ENCODE measurements at places on chromosomes 7 and 10.

- DNase-seq = no peak
Measured at GRCh38 chr10:48529331-48529730, 75.5 kb downstream of the ARHGAP22 start.

- DNase-seq = no peak
Measured at GRCh38 chr10:74451127-74451829, 300.3 kb downstream of the ADK start.

DNA sequence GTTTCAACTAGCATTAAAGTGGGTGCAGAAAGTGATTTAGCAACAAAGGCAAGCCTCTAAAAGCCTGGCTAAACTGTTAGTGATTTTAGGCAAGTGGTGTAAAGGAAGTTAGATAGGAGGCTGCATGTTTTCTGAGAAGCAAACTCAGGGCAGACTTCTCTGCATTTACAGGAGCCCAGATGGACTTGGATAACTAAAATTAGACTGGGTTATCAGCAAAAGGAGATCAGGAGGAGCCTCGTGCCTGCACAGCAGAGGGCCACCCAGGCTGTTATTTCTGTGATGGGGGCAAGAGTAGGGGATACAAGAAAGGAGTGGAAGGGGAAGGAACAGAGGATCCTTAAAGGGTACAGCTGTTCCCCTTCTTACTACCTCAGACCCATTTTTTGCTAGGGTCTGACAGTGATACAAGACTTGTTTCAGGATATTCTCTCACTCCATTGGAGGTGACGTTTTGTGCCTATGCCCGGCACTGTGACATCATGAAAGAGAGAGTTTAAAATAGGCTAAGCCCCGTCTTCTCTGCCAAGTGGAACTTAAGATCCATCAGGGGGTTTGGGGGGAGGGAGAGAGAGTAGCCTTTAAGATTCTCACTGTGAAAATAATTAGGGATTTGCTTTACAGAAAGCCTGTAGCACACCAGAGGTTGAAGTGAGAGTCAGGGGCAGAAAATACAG, 49.6 kb upstream of the PDCD4 start:
- no peak for DNase-seq

DNA sequence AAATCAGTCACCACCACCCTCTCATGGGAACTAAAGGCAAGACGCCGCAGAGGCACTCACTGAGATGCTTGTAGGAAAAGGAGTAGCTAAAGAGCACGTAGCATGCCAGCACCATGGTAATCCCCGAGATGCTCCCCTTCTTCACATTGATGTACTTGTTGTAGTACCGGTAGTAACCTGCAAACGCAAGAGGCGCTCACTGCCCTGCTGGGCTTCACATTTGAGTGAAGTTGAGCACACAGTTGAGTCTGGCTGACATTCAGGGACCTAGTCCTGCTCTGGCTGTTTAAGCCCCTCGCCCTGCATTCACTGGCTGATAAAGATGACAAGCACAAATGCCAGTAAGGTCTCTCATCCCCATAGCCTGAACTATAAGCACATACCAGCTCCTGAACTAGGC, 6.9 kb downstream of the ATP5MF start:
- DNase-seq = no peak

DNA sequence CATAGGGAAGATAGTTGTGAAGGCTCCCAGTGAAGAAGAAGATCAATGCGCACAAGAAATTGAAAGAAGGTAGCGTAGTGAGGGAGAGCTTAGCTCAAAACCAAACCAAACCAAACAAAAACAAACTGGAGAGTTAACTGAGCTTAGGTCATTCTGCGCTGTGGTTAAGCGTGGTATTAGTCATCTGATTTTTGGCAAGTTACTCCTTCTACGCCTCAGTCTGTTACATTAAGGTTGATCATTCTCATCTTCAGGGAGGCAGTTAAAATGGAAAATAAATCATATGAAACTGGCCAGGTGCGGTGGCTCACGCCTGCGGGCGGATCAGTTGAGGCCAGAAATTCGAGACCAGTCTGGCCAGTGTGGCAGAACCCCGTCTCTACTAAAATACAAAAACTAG, 259.7 kb downstream of the EXOC4 start:
- DNase-seq = no peak

- DNase-seq = no peak
Measured at GRCh38 chr10:50528206-50528605, 95.5 kb downstream of the SGMS1 start.

DNA sequence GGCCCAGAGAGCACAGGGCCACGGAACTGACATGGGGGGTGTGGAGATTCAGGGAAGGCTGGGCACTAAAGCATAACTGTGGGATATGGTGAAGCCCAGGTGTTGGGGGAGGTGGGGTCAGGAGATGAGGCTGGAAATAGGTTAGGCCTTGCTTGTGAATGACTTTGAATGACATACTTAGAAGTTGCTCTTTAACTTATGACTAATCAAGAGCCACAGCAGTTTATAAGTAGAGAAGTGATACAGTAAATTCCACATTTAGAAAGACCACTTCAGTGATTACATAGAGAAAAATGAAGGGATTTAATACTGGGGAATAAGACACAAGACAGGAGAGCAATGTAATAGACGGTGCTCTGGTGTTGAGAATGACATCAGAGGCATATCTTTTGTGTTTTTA, 120.8 kb upstream of the SEC61G start:
- no peak for DNase-seq

DNA sequence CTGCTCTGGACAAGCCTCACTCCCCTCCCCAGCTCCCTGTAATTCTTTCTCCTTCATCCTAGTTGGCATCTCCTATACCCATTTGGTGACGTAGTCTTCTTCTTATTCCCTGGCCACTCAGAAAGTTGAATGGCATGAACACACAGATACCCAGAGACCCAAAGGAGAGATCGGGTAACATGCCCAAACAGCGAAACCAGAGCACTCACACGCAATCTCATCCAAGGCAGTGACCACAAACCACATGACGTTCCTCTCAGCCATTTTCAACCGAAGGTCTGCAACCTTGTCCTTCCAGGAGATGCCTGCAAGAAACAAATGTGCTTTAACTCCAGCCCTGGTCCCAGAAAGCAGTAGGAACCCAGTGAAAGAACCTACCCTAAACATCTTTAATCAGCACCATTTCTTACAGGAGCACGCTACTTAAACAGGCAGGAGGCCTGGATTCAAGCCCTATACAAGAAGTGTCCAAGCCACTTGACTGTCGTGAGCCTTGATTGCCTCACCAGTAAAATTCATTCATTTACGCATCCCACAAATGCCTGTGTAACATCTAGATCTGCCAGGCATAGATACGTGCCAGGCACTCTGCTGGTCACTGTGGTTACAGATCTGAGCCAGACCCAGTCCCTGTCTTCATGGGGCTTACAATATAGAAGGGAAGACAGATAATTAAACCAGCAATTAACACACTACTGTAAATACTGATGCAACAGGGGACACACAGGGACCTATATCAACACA, 37.1 kb downstream of the XPNPEP1 start:
- DNase-seq = no peak

DNA sequence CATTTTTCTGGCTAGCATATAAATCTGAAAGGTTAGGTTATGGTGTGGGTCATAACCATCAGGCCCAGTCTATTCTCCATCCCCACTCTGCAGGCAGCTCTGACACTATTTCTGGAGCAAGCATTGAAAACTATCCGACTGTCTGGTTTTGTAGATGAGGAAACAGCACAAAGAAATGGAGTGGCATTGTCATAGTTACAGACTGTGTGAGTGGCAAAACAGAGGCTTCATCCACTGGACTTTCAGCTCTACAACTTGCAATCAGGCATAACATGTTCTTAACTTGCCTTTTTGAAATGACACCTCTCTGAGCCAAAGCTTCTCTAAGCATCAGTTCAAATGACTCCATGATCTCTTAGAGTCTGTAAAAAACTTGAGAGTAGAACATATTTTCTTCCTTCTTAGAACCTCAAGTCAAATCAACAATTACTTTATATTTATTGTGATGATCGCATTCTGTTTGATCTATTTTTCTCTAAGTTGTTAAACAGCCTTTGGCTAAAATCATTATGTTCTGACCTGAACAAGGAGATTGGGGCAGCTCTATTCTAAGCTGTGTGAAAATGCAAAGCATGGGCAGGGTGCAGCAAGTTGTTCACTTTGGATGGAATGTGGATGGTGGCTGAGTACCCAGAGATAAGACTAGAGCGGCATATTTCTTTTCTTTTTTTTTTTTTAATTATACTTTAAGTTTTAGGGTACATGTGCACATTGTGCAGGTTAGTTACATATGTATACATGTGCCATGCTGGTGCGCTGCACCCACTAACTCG, 68.5 kb downstream of the LRRC4 start:
- no peak for DNase-seq

- DNase-seq = no peak
Measured at GRCh38 chr10:78875331-78875877, 193.4 kb upstream of the ZMIZ1 start.

- no peak for DNase-seq
Measured at GRCh38 chr7:53812135-53812534, 730.0 kb upstream of the VSTM2A start.

DNA sequence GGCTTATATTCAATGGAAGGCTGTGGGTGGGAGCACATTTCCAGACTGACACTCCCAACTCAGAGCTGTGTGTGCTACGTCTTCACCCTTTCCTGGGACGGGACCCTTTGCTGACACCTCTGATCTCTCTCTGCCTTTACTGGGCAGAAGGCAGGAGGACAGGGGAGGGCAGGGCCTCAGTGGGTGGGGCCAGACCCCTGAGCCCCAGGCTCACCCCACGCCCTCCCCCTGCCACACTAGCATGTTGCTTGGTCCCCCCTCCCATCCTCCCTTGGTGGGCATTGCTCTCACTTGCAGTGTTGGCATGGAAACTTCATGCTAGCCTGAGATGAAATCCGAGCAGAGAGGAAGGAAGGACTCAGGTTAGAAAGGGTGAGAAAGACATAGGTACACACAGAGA, 18.4 kb downstream of the TMEM273 start:
- no peak for DNase-seq

- DNase-seq = no peak
Measured at GRCh38 chr10:51879238-51879637, 179.8 kb upstream of the CSTF2T start.

DNA sequence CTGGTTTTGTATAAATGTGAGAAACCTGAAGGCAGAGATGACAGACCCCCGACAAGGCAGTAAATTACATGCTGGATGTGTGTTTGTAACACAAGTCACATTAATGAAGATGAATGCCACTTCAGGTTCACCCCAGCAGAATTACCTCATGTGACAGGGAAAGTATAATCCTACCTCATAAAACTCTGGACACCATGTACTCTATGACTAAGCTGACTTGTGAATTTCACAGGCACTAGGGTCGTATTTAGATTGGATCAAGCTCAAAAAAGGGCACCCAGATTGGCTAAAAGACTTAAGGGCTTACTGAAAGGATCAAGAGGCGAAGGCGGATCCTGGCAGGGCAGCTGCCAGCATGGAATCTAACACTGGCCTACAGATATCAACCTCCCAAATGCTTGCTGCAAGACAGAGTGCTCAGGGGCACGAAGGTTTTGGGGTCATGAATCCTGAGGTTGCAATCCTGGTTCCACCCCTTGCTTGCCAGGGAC, 161.4 kb downstream of the PIP4K2A start:
- DNase-seq = no peak

DNA sequence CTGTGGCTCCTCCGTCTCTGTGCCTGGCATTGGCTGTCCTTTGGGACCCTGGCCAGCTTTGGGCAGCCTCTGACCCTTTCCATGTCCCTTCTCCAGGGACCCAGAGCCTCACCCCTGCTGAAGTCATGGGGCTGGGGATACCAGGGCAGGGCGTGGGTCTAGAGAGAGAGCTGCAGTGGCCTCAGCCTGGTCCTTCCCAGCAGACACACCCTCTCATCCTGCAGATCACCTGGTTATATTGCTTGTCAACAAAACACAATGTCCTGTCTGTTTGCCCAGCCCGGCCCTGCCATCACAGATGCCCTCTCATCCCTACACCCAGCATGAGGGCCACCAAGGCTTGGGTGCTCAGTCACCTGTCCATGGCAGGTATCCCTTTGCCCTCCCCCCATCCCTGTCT, 1.8 kb downstream of the MUC17 start:
- no peak for DNase-seq

DNA sequence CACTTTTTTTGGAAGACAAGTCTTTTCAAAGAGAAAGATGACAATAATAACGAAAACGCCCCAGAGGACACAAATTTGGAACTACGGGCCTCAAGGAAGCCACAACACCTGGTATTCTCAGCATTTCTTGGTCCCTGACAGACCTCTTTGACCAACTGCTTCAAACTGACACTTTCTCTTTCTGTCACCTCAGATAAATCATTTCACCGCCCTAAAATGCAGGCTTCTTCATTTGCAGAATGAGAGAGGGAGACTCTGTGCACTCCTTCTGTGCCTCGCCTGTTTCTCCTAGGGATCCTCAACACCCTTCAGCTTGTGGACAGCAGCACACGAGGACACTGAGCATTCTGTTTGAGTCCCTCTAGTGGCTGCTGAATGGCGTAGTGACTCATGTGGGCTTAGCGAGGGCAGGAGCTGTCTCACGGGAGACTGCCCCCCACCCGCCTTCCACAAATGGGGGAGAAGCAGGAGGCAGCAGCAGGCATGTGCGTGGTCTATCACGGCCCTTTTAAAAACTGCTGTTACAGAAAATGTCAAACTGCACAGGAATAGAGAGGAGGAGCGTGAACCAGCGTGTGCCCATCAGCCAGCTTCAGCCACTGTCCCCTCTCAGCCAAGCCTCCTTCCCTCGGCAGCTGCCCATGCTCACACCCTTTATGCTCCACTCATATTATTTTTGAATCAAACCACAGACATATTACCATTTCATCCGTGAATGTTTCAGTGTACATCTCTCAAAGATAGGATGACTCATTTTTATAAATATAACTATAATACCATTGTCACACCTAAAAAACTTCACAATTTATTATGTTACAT, 41.4 kb downstream of the GSDME start:
- no peak for DNase-seq

DNA sequence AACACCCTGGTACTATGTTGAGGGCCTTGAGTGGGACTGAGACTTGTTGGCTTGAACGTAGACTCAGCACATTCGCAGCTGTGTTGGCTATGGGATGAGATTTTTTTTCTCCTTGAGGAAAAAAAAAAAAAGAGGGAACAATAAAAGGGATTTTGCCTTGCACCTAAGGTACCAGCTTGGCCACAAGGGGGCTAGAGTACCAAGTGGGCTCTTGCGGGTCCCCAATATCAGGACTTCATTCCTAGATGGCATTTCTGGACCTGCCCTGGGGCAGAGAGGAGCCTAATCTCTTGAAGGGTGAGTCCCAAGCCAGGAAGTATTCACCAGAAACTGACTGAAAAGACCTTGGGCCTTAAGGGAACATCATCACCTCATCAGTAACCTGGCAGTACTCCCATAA, 1083.6 kb upstream of the PHF14 start:
- DNase-seq = no peak

GRCh38 chr10:102413806-102414561, 4.6 kb downstream of the PSD start:
- no peak for DNase-seq

DNA sequence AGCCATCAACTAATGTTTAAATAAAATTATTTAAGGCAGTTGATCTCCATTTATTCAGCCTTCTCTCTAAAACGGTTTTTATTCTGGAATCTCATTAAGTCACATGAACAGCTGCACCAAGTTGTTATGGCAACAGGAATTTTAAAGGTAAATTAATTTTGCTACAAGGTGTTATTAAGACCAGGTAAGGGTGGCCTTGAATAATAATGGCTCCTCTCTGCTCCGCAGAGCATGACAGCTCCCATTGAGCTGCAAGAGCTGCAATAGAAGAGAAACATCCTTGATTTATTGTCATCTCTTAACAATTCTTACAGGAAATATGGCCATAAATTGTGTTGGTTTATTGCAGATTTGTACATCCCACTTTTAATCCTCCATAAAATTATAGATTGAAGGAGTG, 165.8 kb downstream of the KLF6 start:
- no peak for DNase-seq

GRCh38 chr7:14954035-14954434, 51.5 kb upstream of the DGKB start:
- no peak for DNase-seq
